ENCODE measurements at places on chromosomes 1 and 21.

DNA sequence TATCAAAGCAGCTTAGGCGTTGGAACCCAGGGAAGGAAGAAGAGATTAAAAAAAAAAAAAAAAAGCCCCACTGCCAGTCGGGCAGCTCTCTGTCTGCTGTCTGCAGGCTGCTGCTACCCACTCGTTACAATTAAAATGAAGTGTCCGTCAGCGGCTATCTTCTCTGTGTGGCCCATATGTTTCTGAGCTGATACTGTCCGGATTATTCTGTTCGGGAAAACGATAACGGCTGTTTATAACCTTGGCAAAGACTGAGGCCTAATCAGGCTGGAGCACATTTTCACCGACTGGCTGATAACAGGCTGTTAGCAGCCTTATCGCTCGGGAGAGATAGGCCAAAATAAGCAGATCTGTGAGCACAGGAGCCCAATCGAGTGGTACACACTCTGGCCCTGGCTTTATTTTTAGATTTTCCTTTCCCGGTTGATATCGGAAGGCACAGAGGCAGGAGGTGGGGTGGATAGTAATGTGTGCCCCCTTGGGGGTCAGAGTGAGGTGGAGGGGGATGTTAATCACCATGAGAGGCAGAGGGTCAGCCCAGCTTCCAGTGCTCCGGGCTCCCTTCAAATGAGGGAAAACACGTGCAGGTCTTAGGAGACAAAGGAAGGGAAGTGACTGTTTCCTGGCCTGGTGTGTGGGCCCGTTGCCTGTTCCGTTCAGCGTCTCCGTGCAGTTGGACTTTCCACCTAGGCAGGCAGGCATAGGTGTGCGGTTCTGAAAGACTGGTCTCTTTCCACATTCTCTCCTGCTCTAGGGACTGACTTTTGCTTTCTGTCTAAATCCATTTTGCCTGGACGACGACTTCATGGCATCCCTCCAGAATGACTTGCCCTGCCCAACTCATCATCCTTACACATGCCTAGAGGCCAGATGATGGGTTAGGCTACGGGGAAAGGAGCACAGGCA, 153.4 kb downstream of the PBX1 start:
- no peak for DNase-seq

DNA sequence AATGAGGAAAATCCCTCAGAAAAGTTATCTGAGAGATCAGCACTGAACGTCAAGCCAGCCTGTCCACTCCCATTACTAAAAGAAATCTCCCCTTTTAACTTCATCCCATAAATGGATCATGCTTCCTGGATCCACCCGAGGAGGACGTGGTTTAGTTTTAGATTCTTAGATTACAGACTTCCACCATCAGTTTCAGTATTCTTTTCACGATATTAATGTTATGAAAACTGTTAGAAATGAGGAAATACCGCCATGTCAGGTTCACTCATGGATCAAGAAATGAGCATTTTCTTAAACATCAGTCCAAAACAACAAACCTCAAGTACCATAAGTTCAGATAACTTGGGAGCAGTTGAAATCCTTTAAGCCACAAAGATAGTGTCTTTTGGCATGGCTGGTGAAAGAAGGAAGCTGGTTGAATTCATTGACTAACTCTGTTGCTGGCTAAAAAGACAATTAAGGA, 49.8 kb downstream of the NFIA start:
- no peak for DNase-seq

DNA sequence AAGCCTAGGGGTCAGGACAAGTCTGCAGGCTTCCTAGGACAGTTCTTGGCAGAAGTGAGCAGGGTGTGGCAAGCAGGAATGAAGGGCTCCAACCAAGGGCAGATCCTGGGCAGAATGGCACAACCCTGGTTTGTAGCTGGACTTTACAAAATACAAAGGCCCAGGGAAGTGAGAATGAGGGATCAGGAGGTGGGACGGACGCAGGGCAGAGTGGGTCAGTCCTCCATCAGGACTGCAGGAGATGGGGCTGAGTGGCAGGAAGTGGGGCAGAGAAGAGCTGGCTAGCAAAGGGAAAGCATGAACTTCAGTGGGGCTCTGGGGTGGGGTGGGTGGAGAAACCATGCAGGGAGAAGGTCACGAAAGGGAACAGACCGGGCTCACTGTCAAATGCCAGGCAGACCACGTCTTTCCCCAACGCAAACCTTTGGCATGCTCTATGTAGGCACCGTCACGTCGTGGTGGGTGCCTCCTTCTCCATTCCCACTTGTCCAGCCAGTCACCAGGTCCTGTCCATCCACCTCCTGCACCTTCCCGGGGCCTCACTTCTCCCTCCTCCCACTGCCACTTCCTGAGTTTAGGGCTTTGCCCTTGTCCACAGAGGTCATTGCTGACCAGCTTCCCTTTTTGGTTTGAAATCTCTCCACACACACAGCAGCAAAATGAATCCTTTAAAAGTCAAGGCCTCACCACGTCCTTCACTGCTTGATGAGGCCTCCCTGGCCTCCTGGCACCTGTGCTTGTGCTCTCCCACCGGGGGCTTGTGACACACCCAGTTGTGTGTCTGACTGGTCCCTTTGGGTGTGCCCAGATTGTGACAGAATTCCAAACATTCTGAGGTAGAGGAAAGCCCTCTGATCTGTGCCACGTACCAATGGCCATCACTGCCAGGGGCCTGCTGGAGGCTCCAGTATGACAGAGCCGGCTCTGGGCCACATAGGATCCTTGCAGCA, 8.7 kb upstream of the CLDN19 start:
- no peak for DNase-seq

DNA sequence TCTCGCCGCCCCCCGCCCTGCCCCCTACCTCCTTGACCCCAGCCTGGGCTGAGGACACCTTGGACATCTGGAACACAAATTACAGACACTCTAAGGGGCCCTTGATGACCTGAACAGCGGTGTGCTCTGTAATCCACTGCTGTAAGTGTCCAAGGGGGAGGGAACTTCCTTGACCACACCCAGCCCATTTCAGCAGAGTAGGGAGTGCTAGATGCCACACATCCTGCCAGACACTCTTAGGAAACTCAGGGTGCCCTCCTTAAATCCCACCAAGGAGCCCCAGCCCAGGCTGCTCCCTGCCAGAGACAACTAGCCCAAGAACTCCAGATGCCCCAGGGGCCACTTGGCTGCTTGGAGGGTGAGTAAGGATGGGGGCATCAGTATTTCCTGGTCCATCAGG, 282.2 kb downstream of the RRAGC start:
- DNase-seq, result no peak

DNA sequence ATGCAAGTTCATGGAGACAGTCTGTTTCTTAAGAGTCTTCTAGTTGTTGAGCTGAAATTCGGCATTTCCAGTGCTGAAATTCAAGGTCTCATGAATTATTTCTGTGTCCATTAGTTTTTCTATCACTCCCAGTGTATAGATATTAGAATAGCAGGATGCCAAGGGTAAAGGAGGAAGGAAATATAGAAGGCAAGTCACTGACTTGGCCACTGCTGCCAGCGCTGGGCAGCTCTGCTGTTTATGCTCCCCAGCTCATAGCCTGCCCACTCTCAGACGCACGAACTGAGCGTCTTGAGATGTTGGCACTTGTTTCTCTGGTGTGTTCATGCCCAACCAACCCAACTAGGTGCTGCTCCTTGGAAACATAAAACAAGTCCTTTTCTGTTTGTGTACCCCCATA, 110.1 kb downstream of the SLC45A1 start:
- DNase-seq, result no peak

GRCh38 chr21:25234857-25235801, 372.2 kb downstream of the MRPL39 start:
- no peak for DNase-seq

- DNase-seq, result no peak
Measured at GRCh38 chr1:25170439-25170838, 61.9 kb downstream of the SYF2 start.

DNA sequence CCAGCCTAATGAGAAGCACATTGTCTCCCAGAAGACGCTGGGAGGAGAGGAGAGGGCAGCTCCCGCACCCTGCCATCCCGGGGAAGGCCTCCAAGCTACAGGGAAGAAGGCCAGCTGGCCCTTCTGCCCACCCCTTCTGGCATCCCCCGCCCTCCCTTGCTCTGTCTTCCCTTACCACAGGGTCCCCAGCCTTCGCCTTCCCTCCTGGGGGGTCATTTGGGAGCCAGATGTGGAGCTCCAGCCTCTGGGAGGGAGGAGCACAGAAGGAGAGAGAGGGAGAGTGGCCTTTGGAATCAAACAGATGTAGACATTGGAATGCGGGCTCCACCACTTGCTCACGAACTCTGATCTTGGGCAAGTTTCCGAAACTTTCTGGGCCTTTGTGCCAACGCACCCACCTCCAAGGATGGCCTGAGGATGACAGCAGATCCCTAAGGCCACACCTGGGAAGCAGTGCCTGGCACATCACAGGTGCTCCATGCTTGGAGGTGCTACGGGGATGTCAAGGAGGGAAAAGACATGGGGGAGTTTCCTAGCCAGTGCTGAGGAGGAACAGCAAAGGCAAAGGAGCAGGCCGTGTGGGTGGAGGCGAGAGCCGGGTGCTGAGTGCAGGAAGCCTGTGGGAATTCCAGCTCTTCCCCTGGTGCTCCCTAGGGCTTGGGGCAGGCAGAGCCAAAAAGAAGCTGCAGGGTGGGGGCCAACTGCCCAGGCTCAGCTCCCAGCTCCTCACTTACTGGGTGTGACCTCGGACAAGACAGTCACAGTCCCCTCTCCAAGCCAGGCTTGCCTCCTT, 23.1 kb upstream of the RSPO1 start:
- DNase-seq, result no peak

DNA sequence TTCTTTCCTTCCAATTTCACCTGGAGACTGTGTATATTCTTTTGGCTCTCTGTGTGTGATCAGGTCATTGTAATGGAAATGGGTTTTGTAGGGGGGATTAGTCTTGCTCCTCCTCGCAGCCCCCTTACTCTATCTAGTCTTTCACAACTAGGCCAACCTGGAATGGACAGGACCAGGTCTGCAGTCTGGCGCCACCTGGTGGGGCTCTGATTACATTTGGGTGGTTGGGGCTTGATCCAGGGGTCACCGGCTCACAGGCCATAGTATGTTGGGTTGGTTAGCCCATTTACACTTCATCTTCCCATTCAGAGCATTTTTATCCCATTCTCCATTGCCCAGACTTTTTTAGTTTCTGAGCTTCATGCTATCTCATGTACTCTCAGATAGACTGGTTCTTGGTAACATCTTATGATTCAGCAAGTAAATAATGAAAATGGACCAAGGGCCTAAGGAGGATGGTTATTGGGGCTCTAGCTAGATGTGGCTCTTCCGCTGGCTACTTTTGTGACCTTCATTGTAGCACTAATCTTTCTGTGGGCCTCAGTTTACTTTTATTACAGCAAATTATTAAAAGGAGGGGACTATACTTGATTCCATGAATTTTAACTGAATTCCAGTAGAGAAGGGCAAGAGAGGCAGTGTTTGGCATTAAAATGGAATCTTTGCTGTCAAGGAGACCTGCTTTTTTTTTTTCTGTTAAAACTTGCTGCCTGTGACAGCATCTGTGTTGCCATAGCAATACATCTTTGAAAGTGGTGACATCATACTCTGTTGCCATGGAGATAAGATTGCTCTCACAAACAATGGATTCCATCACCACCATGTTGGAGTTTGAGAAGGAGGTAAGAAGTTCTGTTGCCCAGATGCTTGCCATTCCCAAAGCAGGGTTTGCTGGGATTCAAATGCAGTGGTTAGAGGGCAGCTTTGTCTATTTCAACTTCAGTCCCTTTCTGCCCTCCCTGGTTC, 150.1 kb downstream of the PLXNA2 start:
- DNase-seq, result peak; percentile 40

GRCh38 chr21:40938611-40939010, 91.7 kb upstream of the DSCAM start:
- no peak for DNase-seq

DNA sequence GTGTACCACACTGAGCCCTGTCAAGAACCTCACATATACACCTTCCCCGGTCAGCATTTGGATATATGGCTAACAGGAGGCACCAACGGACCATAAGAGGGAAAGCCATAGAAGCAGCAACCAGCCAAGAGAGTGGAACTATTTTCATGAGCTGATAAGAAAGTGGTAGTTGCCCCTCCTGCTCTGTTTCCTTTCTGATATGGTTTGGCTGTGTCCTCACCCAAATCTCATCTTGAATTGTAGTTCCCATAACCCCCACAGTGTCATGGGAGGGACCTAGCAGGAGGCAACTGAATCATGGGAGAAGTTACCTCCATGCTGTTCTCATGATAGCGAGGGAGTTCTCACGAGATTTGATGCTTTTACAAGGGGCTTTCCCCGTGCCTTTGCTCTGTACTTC, 366.1 kb upstream of the DAB1 start:
- DNase-seq, result no peak

DNA sequence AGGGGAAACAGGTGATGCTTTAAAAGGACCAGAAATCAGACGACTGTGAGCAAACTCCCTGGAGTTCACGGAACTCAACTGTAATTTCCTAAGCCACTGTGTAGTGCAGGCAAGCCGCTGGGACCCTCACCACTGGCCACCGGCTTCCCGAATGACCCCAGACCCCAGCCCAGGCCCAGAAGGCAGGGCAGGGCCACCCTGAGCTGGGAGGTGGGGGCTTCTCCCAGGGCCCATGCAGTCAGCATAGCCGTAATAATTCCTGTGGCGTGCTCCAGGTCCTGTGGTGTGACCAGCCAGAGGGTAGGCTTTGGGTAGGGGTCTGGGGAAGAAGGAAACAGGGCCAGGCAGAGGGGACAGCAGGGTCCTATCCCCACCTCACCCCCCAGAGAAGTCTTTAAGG, 3.5 kb upstream of the ARF1 start:
- no peak for DNase-seq

GRCh38 chr1:183467687-183468086, 4.6 kb upstream of the SMG7 start:
- DNase-seq, result no peak

GRCh38 chr1:89719502-89720306, 86.8 kb downstream of the LRRC8C start:
- DNase-seq, result no peak

DNA sequence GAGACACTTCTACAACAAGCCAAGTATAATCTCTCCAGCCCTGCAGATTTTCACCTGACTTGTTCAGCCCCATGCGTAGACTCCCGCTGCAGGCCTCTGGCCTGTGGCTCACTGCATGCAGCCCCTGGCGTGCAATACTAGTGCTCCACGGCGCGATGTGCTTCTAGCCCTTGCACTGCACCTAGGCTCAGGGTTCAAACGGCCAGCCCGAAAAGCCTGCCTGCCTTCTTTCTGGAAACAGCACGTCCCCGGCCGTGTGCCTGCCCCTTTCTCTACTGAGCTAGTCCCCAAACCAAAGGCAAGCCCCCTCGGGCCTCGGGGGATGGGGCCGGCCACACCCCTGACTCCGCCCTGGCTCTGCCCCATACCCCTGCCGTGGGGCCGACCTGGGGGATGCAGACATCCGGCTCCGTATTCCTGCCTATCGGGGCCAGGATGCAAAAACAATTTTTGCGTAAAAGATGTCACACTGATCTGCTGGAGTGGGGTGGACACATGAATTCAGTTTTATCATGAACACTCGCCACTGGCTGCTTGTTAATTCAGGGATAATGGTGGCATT, 26.3 kb upstream of the TRAPPC10 start:
- DNase-seq, result no peak

DNA sequence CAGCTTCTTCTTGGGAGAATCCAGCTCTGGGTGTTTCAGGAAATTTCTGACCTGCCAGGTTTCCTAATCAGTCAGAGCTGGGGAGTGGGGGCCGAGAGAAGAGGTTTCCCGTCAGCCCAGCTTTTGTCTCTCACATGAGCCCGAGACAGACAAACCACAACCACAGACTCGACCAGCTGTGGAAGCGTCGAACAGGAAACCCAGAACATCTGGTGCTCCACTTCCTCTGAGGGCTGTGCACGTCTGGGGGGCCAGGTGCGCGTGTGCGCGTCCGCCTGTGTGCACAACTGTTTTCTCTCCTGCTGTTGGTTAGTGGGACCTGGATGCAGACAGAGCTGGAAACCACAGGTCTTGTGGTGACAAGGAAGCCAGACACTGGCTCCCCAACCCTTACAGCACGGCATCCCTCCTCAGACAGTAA, 113.0 kb upstream of the SLC25A33 start:
- no peak for DNase-seq
